Femur (tissue), 1 donor: ENCODE measurements at places on chromosomes 12 and 14.

GRCh38 chr12:65100140-65100539 is 21.0 kb downstream of the WIF1 start:
- no peak for DNase-seq

GRCh38 chr12:42776396-42776795 is 186.8 kb upstream of the PRICKLE1 start:
- no peak for DNase-seq

DNA sequence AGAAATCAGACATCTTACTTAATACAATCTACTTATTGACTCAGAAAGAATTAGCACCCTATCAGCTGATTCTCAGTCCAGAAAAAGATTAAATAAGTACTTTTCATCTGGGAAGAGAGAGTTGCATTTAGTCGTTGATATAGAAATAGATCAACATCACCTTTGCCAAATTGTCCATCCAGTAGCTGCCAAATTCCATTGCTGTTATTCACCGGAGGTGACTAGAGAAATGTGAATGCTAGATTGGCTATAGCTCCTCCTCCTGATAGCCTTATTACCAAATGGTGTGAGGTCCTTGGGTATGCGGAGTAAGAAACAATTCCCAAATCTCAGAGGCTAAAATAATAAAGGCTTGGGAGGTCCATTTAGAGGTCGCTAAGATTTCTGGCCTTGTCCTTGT is 723.3 kb upstream of the FLRT2 start:
- DNase-seq, result no peak

DNA sequence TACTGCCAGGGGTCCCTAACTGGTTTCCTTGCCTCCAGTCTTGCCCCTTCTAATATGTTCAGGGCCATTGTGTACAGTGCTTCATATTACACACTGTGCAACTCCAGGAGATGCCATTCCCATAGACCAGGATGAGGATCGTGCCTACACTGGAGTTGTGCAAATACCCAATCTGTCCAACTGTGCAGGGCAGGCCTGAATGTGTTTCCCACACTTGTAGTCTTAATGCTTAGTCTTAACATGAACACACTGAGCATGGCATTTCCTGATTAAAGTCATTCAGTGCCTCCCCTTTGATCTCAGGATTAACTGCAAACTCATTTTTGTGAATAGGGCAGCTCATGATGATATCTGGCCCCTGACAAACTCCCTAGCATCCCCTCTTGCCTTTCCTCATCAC is 165.5 kb downstream of the TTC8 start:
- no peak for DNase-seq

GRCh38 chr14:103499709-103500108 is 22.9 kb downstream of the CKB start:
- no peak for DNase-seq

- no peak for DNase-seq
These were observed 39.4 kb upstream of the PPP2R5C start for GRCh38 chr14:101721951-101722661.

GRCh38 chr14:70879448-70879847 is 27.8 kb upstream of the PCNX1 start:
- no peak for DNase-seq

- no peak for DNase-seq
These were observed 114.0 kb downstream of the ALX1 start for GRCh38 chr12:85394065-85394464.

DNA sequence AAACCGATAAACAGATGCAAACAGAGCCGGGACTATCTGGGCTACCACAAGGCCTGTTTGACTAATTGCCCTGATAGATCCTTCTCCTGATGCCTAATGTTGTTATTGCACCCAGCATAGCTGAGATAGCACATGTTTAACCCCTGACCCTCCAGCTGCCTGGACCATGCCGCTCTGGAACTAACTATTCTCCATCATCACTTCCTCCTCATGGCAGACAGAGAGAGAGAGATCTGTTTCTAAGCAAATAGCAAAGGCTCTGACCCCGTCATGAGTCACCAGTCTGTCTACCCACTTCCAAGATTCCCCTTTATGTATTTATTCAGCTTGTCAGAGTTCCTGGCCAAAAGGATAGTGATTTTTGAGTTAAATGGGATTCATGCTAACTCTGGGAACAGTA is 58.2 kb upstream of the FLRT2 start:
- no peak for DNase-seq

- no peak for DNase-seq
These were observed 8.5 kb downstream of the ATF7 start for GRCh38 chr12:53617700-53618099.

- DNase-seq, result no peak
These were observed 39.2 kb upstream of the POC1B start for GRCh38 chr12:89565002-89565401.

DNA sequence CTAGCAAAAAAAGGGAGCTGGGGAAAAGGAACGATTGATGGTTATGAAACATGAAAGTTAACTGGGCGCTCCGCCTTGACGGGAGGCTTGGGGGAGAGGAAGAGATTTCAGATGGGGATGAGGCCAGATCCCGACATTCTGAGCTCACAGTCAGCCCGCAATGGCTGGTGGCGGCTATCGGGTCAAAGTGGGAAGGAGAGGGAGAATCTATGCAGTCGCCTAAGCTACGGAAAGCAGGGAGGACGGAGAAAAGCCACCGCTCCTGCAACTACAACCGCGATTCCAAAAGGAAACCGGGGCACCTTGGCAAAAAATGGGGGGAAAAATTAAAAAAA is 502 bp downstream of the MPHOSPH9 start:
- DNase-seq, result no peak

DNA sequence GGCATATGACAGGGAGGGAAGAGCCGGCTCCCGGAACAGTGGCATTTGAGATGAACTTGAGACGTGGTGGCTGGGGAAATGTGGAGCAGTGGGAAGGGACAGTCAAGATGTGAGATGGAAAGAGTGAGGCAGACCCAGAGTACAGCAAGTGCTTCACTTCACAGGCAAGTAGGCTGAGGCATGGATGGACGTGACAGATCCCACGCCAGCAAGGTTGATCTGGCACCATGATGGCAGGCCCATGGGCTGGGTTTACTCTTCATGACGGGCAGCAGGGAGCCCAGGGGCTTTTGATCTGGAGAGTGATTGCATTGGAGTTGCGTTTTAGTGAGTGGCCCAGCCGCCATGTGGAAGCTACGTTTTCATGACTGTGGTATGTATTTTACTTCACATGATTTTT is 17.9 kb upstream of the EML1 start:
- DNase-seq, result no peak

- DNase-seq, result no peak
These were observed 58.7 kb downstream of the POLR3B start for GRCh38 chr12:106416273-106416672.

- no peak for DNase-seq
These were observed 151.2 kb upstream of the DIO3 start for GRCh38 chr14:101410126-101410525.

- DNase-seq, result no peak
These were observed 18.0 kb upstream of the PRPF39 start for GRCh38 chr14:45065956-45066355.

DNA sequence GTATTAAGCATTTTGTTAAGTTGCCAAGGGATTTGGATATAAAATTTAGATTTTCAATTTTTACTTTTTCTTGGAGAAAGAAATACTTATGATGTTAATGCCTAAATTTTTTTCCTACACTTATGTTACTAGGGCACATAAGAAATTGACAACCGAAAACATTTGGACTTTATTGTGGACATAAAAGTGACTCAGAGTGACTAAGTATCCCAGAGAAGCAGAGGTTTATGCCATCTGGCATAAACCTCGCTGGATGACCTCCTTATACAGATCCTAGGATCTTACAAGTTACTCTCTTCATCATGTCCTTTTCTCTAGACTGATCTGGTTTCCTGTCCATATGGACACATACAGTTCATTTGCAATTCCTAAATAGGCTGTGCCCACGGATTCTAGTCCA is 89.8 kb downstream of the RERG start:
- DNase-seq, result peak; percentile 37

DNA sequence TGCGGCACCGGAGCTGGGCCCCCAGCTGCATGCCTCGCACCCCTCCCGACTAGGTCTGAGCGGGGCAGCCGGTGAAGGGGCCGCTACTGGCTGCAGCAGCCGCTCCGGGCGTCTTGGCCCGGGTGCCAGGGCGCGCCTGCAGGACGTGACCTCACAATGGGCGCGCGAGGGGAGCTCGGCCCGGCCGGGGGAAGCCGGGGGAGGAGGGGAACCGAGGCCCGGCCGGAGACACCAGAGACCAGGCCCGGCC is 353 bp downstream of the BAG5 start:
- peak; percentile 73 for DNase-seq

- DNase-seq, result no peak
These were observed 200.4 kb upstream of the SYT10 start for GRCh38 chr12:33639975-33640374.

DNA sequence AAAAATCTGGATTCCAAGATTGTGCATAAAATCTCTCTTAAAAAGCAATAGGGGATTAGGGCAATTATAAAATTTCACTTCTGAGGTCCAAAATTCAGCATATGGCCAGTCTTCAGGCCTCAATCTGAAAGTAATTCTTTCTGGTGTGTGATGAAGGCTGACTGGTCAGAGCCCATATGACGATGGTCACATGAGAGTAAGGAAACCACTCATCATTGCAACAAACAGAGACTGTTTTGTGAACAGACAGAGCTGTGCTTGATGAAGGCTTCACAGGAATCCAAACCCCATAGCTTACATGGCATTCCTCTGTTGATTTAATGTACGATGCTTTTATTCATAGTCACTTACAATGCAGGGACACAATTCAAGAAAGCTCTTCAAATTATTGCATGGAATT is 238.1 kb downstream of the APAF1 start:
- DNase-seq, result no peak

DNA sequence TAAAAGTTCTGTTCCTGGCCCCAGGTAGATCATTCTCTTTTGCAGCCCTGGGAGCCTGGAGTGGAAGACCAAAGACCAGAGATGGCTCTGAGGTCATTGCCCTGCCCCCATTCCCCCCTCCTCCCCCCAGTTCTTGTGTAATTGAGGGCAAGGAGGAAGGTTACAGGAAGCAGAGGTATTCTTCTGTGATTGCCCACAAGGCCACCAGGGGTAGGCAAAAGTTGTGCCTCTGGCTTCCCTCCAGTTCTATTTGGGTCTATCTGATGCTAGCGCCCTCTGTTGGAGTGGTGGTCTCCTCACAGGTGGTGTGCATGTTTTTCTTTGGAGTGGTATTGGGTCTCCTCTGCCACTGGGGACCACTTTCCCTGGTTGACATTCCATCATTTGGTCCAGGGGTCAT is 41.2 kb upstream of the CRY1 start:
- no peak for DNase-seq

GRCh38 chr12:104623883-104624282 is 167.1 kb downstream of the CHST11 start:
- DNase-seq, result no peak

DNA sequence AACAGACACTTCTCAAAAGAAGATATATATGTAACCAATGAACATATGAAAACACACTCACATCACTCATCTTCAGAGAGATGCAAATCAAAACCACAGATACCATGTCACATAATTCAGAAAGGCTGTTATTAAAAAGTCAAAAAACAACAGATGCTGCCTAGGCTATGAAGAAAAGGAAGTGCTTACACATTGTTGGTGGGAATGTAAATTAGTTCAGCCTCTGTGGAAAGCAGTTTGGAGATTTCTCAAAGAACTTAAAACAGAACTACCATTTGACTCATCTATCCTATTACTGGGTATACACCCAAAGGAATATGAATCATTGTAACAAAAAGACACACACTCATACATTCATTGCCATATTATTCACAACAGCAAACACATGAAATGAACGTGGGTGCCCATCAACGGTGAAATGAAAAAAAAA is 35.1 kb downstream of the EIF2S3B start:
- no peak for DNase-seq

- DNase-seq, result no peak
These were observed 78.1 kb upstream of the PTHLH start for GRCh38 chr12:28050606-28051005.

DNA sequence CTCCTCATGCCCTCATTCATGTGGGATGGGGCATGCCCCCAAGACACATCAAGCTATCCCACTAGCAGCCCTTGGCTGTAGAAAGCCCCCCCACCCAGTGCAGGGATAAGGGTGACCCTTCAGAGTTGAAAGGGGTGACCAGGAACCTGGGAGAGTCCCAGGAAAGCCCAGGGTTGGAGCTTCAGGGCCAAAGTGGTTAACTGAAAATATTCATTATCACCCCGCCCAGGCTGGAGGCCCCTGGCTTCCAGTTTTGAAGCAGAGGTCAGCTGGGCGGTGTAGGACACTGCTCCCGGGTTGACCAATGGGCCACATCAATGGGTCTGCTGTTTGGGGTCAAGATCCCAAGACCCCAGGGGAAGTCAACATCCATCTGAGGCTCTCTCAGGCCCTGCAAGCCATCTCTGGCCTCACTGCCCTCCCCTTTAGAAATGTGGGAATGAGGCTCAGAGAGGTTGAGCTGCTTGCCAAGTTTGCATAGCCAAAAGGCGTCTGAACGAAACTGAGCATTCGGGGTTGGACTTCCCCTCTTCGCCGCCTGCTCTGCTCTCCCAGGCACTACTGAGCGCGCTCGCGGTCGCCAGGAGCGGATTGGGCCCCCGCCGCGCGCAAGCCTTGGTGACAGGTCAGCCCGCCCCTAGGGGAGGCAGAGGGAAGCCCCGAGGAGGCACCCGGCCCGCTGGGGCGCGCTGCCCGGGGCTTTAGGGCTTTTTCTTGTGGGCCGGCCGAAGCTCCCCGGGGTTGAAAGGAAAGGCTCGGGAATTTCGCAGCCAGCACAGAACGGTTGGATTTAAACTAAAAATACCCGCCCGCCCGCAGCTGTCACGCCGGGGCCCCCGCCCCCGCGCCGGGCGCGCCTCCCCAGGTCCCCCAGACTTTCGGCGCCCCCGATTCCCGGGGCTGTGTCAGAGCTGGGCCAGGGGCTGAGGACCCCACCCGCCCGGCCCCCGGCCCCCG is 576 bp downstream of the SYNE3 start:
- DNase-seq, result peak; percentile 84

GRCh38 chr12:2879853-2880252 is 2.8 kb downstream of the RHNO1 start:
- DNase-seq, result no peak

DNA sequence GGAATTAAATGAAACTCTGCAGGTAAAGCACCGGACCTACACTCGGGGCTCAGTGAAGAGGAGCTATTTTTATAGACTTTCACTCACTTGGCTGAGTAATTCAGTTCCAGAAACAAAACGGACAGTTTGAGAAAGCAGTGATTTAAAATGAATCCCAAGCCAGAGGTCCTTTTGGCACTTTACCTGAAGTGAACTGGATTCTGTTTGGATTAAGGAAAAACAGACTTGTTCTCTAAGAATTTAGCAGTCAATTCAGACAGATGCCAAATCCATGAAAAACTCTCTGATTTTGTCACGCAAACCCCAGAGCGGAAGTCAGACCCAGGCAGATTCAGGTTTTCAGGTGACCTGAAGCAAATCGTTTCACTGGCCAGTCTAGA is 4.9 kb upstream of the VASH1 start:
- DNase-seq, result no peak

GRCh38 chr12:30822385-30823155 is 67.8 kb upstream of the CAPRIN2 start:
- peak; percentile 82 for DNase-seq

GRCh38 chr14:102491366-102491765 is 18.2 kb downstream of the ANKRD9 start:
- DNase-seq, result no peak

- DNase-seq, result no peak
These were observed 32.7 kb upstream of the FBLN5 start for GRCh38 chr14:91980157-91980556.
